Neuronal stem cell (in vitro differentiated cells): ENCODE measurements at places on chromosomes 7 and 10.
A peak's percentile ranks its signal among the peaks of the same experiment; 100 is the strongest.

GRCh38 chr10:5090551-5090950 lies 3.7 kb upstream of the AKR1C3 start:
- DNase-seq: no peak

DNA sequence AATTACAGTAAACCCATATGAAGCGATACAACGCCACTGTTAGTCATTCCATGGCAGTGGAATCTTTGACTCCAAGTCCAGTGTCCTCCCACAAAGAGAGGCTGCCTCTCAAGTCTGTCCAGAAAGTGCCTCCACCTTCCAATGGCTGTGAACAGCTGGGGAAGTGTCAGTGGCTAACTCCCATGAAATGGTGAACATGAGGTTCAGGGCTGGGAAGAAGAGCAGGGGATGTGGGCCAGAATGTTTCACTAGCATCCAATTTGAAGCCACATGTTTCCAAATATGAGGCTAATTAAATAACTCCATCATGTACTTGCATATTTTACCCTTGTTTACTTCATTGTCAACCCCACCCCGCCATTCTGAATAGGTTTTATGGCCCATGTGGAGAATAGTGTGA lies 53.1 kb upstream of the CHST15 start:
- no peak for DNase-seq

GRCh38 chr7:129684777-129685176 lies 73.3 kb downstream of the NRF1 start:
- no peak for DNase-seq

DNA sequence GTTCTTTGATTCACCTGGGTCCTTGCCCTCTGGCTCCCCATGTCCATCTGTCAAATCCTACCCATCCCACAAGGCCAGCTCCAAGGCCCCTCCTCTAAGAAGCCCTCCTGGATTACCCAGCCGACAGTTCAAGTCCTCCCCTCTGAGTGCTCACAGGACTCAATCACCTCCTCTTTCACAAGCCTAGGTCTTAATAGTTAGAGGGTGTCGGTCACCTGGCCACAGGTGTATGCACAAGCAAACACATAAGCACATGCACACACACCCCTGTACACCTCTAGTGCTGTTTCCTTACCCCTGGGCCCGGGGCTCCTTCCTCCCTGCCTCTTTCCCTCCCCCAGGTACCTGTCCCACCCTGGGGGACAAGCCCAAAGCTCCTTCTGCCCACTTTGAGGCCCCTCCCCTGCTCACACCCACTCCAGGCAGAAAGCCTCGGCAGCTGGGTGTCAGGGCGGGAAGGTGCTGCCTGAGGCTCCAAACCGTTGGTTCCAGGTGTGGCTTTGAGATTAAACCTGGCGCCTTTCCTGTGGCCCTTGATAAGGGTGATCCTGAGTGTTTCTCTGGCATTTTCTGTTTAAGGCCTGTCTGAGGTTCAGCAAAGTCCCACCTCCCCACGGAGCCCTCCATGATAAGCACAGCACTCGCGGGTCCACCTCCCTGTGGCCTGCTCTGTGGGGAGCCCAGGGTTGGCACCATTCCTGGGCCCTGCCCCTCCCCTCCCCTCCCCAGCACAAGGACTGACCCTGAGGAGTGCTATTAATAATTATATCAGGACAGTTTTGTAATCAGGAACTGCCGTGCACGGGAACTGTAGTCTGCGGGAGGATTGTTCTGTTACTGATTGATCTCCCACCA lies 14.6 kb upstream of the AQP1 start:
- DNase-seq: no peak

GRCh38 chr10:62022830-62023229 lies 121.3 kb downstream of the ARID5B start:
- DNase-seq: no peak

GRCh38 chr7:151008143-151008510 lies 16.2 kb downstream of the ATG9B start:
- no peak for DNase-seq

DNA sequence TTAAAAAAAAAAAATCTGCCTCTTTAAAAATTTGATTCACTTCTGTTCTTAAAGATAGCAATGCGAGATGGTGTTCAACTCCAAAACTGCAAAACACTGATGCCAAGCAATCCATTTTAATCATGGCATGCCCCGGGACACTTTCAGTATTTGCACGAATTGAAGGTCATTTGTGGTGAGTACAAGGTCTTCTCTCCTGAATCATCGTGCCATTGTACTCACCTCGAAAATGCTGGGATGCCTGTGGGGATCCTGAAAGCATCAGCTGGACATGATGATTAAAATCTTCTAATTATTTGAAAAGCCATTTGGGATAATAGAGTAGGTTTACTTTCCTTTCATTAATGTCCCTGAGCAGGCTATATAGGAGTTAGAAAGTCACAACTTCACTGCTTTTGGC lies 125.1 kb upstream of the NRP1 start:
- DNase-seq: no peak

DNA sequence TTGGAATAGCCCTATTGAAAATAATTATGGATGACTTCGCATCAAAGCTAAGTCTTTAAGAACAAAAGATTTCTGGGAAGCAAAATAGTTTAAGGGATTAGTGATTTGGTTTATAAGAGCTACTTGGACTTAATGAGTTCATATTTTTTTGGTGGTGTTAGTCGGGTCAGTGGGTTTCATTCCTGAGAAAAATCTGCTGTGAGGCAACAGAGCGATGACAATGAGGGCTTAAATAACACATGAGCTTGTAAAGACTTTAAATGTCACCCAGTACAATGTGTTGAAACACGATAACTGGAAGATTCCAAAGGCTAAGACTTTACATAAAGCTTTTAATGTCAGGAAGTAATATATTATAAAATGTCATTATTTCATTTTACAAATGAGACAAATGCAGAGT lies 178.8 kb downstream of the ARL4A start:
- DNase-seq: peak; percentile 49

GRCh38 chr10:79164075-79164474 lies 95.3 kb downstream of the ZMIZ1 start:
- no peak for DNase-seq

- no peak for DNase-seq
These were observed 3.3 kb downstream of the SLIT1 start for GRCh38 chr10:97182288-97182990.
